Natural killer cell (primary cell): ENCODE measurements at places on chromosomes 5 and 9. TPM values are rescaled to one million over a fixed set of nuclear protein-coding genes. Genes with fewer than 3 reads are reported as not detected.

- H3K36me3 ChIP-seq = peaks cover 2% of the 10 kb centered on the region
- peaks cover 5% of the 10 kb centered on the region for H3K4me1 ChIP-seq
- peak within 1 kb of the TSS; percentile 77 for H3K4me3 ChIP-seq
Observed at GRCh38 chr9:36399980-36400331, at the start of gene RNF38. Gene RNF38 (minus strand): TSS chr9:36400269. CDS start chr9:36400108, 161 bp downstream.

DNA sequence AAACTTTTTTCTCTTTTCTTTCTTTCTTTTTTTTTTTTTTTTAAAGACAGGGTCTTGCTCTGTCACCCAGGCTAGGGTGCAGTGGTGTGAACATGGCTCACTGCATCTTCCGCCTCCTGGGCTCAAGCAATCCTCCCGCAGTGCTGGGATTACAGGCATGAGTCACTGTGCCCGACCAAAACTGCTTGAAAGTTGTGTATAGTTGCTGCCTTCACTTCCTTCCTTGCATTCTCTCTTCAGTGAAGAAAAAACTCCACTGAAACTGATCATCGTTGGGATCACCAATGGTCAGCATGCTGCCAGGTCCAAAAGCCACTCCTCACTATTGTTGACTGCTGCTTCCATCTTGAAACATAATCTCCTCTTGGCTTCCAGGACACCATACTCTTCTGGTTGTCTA is 66.6 kb upstream of the CTNNA1 start:
- DNase-seq = no peak
- H3K4me3 ChIP-seq = no peak overlapping the region
- H3K36me3 ChIP-seq = no peaks in the 10 kb centered on the region
- no peak overlapping the region for H3K27ac ChIP-seq
- peaks cover 18% of the 10 kb centered on the region for H3K27me3 ChIP-seq

GRCh38 chr9:92717201-92718085 is 47.2 kb downstream of the BICD2 start:
- no peak overlapping the region for H3K4me3 ChIP-seq
- H3K27ac ChIP-seq = no peak overlapping the region
- DNase-seq = peak; percentile 3

- no peak overlapping the region for H3K27ac ChIP-seq
- peaks cover 10% of the 10 kb centered on the region for H3K4me1 ChIP-seq
- no peak overlapping the region for H3K4me3 ChIP-seq
- DNase-seq = no peak
- H3K27me3 ChIP-seq = peaks cover 7% of the 10 kb centered on the region
Observed at GRCh38 chr9:98971168-98971914, 27.6 kb downstream of the COL15A1 start.

DNA sequence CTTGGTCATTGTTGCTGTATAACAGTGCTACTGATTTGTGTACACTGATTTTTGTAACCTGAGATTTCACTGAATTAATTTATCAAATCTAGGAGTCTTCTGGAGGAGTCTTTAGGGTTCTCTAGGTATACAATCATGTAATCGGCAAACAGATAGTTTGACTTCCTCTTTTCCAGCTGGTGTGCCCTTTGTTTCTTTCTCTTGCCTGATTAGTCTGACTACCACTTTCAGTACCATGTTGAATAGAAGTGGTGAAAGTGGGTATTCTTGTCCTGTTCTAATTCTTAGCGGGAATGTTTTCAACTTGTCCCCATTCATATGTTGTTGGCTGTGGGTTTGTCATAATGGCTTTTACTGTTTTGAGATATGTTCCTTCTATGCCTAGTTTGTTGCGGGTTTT is 24.7 kb upstream of the RANBP6 start:
- no peak overlapping the region for H3K4me3 ChIP-seq
- H3K27ac ChIP-seq = no peak overlapping the region
- H3K36me3 ChIP-seq = no peaks in the 10 kb centered on the region
- DNase-seq = no peak
- H3K27me3 ChIP-seq = no peaks in the 10 kb centered on the region

- no peak for DNase-seq
- no peaks in the 10 kb centered on the region for H3K36me3 ChIP-seq
- no peaks in the 10 kb centered on the region for H3K27me3 ChIP-seq
- H3K4me3 ChIP-seq = no peak overlapping the region
- no peak overlapping the region for H3K27ac ChIP-seq
Observed at GRCh38 chr9:21904776-21905175, 89.4 kb downstream of the CDKN2A start.

- no peaks in the 10 kb centered on the region for H3K4me1 ChIP-seq
- H3K4me3 ChIP-seq = no peak overlapping the region
- no peaks in the 10 kb centered on the region for H3K27me3 ChIP-seq
- no peak overlapping the region for H3K27ac ChIP-seq
Observed at GRCh38 chr5:145980259-145980658, 43.9 kb downstream of the SH3RF2 start.

- H3K4me1 ChIP-seq = no peaks in the 10 kb centered on the region
- no peak for DNase-seq
- no peaks in the 10 kb centered on the region for H3K36me3 ChIP-seq
Observed at GRCh38 chr9:116907989-116908388, 220.9 kb downstream of the TRIM32 start.

GRCh38 chr9:122095010-122095767 is 2.1 kb upstream of the TTLL11 start:
- no peak overlapping the region for H3K4me3 ChIP-seq
- no peak overlapping the region for H3K27ac ChIP-seq
- no peaks in the 10 kb centered on the region for H3K36me3 ChIP-seq
- peaks cover 26% of the 10 kb centered on the region for H3K4me1 ChIP-seq
- no peak for DNase-seq

- H3K36me3 ChIP-seq = no peaks in the 10 kb centered on the region
- no peak overlapping the region for H3K27ac ChIP-seq
- no peaks in the 10 kb centered on the region for H3K27me3 ChIP-seq
- no peak overlapping the region for H3K4me3 ChIP-seq
- DNase-seq = no peak
Observed at GRCh38 chr5:173669483-173669882, 53.0 kb upstream of the BOD1 start.

DNA sequence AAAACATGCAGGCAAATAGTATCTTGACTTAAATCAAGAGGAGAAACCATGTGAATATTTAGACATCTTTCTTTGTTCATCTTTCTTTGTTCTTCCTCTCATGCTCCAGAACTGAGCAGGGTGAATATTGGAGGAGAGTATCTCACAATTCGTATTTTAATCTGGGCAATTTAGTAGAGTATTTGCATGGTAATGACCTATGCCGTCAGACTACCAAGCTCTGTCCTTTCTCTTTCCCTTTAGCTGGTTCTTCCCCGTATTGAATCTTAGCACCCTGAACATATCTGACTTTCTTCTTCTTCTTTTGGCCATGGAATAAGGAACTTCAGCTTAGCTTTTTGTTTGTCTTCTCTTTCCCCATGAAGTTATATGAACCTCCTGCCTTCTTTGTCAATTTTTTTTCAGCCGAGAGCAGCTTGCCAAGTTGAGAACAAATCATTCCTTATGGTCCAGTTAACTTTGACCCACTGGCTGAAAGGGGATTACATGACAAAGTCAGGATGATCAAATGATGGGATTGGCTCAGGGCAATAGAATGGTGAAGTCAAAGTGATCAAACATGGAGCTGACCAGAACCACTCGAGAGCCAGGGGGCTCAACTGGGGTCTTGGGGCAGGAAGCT is 95.8 kb downstream of the DAPK1 start:
- no peaks in the 10 kb centered on the region for H3K36me3 ChIP-seq
- H3K27ac ChIP-seq = no peak overlapping the region
- DNase-seq = no peak
- H3K4me3 ChIP-seq = no peak overlapping the region
- H3K4me1 ChIP-seq = no peaks in the 10 kb centered on the region

DNA sequence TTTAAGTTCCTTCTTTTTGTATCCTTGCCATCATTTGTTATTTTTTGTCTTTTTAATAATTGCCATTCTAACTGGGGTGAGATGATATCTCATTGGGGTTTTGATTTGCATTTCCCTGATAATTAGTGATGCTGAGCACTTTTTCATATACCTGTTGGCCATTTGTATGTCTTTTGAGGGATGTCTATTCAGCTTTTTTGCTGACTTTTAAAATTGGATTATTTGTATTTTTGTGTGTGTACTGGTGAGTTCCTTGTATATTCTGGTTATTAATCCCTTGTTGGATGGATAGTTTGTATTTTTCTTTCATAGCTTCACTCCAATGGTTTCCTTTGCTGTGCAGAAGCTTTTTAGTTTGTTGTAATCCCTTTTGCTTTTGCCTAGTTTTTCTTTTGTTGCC is 19.1 kb downstream of the RCL1 start:
- H3K27ac ChIP-seq = no peak overlapping the region
- H3K4me1 ChIP-seq = peaks cover 4% of the 10 kb centered on the region
- H3K4me3 ChIP-seq = no peak overlapping the region
- DNase-seq = no peak
- no peaks in the 10 kb centered on the region for H3K27me3 ChIP-seq

GRCh38 chr9:121654499-121655140 is 3.2 kb downstream of the DAB2IP start:
- no peaks in the 10 kb centered on the region for H3K36me3 ChIP-seq
- peaks cover 34% of the 10 kb centered on the region for H3K27me3 ChIP-seq
- H3K4me1 ChIP-seq = peaks cover 19% of the 10 kb centered on the region
- no peak for DNase-seq
- H3K27ac ChIP-seq = no peak overlapping the region

- H3K27me3 ChIP-seq = no peaks in the 10 kb centered on the region
- H3K4me3 ChIP-seq = no peak overlapping the region
Observed at GRCh38 chr9:25461416-25461815, 216.8 kb downstream of the TUSC1 start.

IRX1 gene
- not detected for total RNA-seq

TERT gene
- not detected for total RNA-seq

DBH gene
- not detected for total RNA-seq

TGFBI gene
- 18.5 TPM for total RNA-seq

TAF11L12 gene
- total RNA-seq = not detected

ADCY2 gene
- total RNA-seq = not detected

ANXA1 gene
- total RNA-seq = 419 TPM

ABO gene
- 4.2 TPM for total RNA-seq

LOX gene
- total RNA-seq = 0.05 TPM
